ENCODE measurements at places on chromosomes 1 and 21.

DNA sequence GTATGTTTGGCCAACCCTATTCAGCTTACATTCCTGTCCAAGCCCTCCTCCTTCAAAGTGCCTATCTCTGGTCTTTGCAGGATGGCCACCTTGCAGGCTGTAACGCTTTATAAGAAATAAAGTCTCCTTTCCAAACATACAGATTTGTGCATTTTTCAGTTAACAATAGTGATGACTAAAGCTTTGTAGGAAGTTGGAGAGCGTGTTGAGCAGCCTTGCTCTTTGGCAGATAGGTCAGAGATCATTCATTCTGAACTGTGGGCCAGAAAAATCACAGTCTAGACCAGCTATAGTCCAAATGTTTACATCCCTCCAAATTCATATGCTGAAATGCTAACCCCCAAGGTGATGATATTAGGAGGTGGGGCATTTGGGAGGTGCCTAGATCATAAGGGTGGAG is 34.0 kb upstream of the FAM89A start:
- H3K27me3 ChIP-seq = no peaks in the 10 kb centered on the region
- H3K27ac ChIP-seq = no peak overlapping the region
- no peak for DNase-seq
- no peaks in the 10 kb centered on the region for H3K36me3 ChIP-seq
- H3K4me3 ChIP-seq = no peak overlapping the region

- H3K27ac ChIP-seq = no peak overlapping the region
- H3K27me3 ChIP-seq = no peaks in the 10 kb centered on the region
- H3K4me3 ChIP-seq = no peak overlapping the region
- H3K4me1 ChIP-seq = no peaks in the 10 kb centered on the region
- no peaks in the 10 kb centered on the region for H3K36me3 ChIP-seq
- no peak for DNase-seq
Observed at GRCh38 chr1:93506126-93506525, 58.2 kb downstream of the FNBP1L start.

DNA sequence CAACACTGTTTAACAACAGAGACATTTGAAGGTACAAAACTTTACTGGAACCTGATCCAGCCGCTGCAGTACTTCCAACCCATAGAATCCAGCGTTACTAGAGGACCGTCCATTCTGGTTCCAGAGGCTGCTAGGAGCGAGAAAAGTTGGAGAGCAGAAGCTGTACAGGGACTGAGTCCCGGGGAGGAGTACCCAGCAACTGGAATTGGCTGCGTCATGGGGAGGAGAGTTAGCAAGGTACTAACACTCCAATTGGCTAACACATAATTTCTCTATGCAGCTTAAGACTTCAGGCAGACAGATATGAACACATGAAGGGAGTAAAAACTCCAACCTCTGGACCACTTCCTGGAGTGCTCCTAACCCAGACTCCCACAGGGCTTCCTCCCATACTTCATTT is 2.1 kb upstream of the QSOX1 start:
- no peaks in the 10 kb centered on the region for H3K27me3 ChIP-seq
- H3K4me3 ChIP-seq = no peak overlapping the region
- no peak for DNase-seq
- peaks cover 20% of the 10 kb centered on the region for H3K4me1 ChIP-seq
- H3K36me3 ChIP-seq = no peaks in the 10 kb centered on the region

- no peak overlapping the region for H3K27ac ChIP-seq
- H3K4me1 ChIP-seq = no peaks in the 10 kb centered on the region
- no peak overlapping the region for H3K4me3 ChIP-seq
- DNase-seq = no peak
Observed at GRCh38 chr21:43754948-43755781, 20.9 kb downstream of the CSTB start.

DNA sequence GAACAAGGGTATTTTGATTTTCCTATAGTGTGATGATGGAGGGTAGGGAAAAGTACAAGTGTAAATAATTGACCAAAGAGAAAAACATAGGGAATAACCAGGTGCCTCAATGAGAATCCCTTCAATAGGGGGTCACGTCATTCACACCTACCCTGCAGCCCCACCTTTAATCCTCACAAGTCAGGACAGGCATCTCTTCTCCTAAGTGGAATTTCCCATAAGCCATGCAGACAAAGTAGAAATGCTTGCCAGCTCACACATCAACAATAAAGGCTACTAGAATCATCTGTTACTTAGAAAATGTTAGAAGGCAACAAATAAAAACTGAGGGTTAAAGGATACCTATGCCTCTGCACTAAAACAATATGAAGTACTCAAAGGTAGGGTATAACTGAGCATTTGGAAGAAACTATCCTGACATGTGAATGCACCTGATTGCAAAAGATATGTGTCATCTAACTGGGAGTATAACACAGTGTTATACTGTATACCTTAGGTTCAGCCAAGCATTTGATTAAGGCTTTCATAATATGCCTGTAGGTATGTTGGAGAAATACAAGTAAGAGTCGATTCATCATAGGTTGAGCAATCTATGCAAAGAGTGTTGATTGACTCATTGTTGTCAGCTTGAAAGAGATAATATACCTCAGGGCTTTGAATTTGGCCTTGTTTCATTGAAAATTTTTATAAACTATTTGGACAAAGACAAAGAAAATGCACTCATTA is 32.4 kb upstream of the ATP1A1 start:
- no peaks in the 10 kb centered on the region for H3K36me3 ChIP-seq
- no peak for DNase-seq
- H3K27me3 ChIP-seq = no peaks in the 10 kb centered on the region
- no peak overlapping the region for H3K4me3 ChIP-seq
- H3K27ac ChIP-seq = no peak overlapping the region

GRCh38 chr1:97759078-97759477 is 161.8 kb downstream of the DPYD start:
- no peak overlapping the region for H3K27ac ChIP-seq
- no peak for DNase-seq
- H3K36me3 ChIP-seq = no peaks in the 10 kb centered on the region
- H3K4me3 ChIP-seq = no peak overlapping the region

DNA sequence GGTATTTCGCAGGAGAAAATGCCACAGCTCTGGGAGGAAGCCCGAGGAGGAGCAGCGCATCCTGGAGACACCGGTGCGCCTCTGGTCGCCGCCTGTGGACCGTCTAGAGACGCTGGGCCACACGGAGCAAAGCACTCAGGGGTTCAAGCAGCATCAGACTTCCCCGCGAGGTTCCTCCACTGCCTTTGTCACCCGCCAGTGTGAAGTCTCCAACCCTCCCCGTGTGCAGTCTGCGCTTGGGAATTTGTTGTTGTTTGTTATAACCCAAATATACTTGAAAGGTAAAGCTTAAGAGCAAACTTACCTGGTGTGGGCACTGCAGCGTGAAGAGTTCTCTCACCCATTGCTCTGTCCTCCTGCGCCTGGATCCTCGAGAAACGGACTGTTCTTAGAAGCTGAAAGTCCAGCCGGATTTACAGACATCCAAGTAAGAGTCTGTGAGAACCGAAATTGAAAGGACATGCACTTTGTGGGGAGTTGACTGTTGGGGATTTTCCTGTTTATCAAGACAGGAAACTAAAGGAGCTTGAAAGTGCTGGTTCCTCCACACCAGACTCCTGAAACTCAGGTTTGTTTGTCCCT is at the start of gene GBP4:
Gene GBP4, minus strand, starts transcription at position 452 of the 582 bp plus-strand sequence. Its CDS starts 108 bp downstream, at position 344.
- DNase-seq = peak; percentile 40
- no peaks in the 10 kb centered on the region for H3K27me3 ChIP-seq
- H3K4me1 ChIP-seq = peaks cover 23% of the 10 kb centered on the region
- peak within 1 kb of the TSS; percentile 88 for H3K27ac ChIP-seq

- no peaks in the 10 kb centered on the region for H3K36me3 ChIP-seq
- no peaks in the 10 kb centered on the region for H3K27me3 ChIP-seq
- H3K4me1 ChIP-seq = no peaks in the 10 kb centered on the region
- no peak overlapping the region for H3K27ac ChIP-seq
Observed at GRCh38 chr21:29538115-29538514, 239.4 kb downstream of the BACH1 start.

GRCh38 chr1:5926686-5927435 is 65.4 kb downstream of the NPHP4 start:
- no peak overlapping the region for H3K27ac ChIP-seq
- H3K4me1 ChIP-seq = no peaks in the 10 kb centered on the region
- DNase-seq = no peak
- no peaks in the 10 kb centered on the region for H3K27me3 ChIP-seq
- no peaks in the 10 kb centered on the region for H3K36me3 ChIP-seq

DNA sequence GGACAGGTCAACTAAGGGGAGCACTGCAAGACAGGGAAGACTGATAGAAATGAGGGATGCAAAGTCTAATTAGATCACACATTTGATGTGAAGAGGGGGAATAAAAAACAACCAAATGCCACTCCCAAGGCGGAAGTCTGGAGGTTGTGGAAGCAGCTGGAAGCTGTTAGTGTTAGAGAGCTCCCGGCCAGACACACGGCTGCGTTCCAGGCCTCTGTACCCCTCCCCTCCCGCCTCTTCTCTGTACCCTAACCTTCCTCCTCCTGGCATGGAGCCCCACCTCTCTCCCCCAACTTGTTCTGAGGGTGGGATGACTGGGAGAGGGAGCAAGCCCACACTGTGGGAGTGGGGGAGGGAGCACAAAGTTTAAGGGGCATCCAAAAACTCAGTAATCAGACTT is 67.0 kb downstream of the PLEKHA6 start:
- H3K36me3 ChIP-seq = no peaks in the 10 kb centered on the region
- H3K4me1 ChIP-seq = peaks cover 18% of the 10 kb centered on the region
- no peaks in the 10 kb centered on the region for H3K27me3 ChIP-seq
- no peak for DNase-seq
- no peak overlapping the region for H3K4me3 ChIP-seq

- peaks cover 4% of the 10 kb centered on the region for H3K36me3 ChIP-seq
- no peak for DNase-seq
- no peaks in the 10 kb centered on the region for H3K27me3 ChIP-seq
Observed at GRCh38 chr1:203316626-203317093, 11.3 kb downstream of the BTG2 start.

GRCh38 chr1:100100202-100100601 is 32.5 kb downstream of the SASS6 start:
- H3K27ac ChIP-seq = no peak overlapping the region
- H3K4me3 ChIP-seq = no peak overlapping the region

DNA sequence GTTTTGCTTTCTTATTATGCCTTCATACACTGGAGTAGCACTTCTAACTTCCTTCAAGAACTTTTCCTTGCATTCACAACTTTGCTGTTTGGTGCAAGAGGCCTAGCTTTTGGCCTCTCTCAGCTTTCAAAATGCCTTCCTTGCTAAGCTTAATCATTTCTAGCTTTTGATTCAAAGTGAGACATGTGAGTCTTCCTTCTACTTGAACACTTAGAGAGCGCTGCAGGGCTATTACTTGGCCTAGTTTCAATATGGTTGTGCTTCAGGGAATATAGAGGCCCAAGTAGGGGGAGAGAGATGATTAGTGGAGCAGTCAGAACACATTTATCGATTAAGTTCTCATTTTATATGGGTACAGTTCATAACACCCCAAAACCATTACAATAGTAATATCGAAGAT is 12.4 kb downstream of the ANGEL2 start:
- no peak overlapping the region for H3K4me3 ChIP-seq
- no peaks in the 10 kb centered on the region for H3K27me3 ChIP-seq
- no peak for DNase-seq
- no peak overlapping the region for H3K27ac ChIP-seq
- peaks cover 51% of the 10 kb centered on the region for H3K36me3 ChIP-seq

DNA sequence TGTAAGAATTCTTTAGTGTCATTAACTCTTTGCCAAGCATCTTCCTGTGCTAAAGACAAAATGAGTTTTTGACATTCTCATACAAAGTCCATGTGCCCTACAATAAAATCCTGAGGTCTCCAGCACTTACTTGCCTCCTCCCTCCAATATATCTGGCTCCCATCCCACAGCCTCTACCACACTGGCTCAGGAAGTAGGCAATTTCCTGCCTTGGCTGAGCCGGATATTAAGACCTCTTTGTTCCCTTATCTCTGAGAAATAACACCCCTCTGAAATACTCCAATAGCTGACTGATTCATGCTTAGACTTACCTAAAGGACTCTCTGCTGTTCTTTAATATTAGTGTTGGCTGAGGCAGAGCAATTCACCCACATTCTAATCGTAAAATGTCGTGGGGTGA is 37.6 kb upstream of the GORAB start:
- no peaks in the 10 kb centered on the region for H3K36me3 ChIP-seq
- no peak overlapping the region for H3K27ac ChIP-seq
- DNase-seq = no peak
- H3K4me1 ChIP-seq = no peaks in the 10 kb centered on the region

DNA sequence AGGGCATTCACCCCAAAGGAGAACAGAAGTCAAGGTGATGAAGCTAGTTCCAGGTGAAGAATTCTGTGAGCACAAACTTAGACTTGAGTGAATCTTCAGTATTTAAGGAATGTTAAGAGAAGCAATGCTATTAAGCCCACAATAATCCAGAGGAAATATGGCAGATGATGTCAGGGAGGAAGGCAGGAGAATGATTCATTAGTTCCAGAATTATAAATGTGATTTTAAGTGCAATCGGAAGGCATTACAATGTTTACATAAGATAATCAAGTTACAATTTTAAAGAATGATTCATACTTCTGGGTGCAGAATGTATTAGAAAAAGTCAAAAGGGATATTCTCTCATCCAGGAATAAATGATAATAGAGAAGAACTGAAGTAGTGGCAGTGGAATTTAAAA is 545.2 kb upstream of the BRINP3 start:
- H3K4me3 ChIP-seq = no peak overlapping the region
- no peak overlapping the region for H3K27ac ChIP-seq
- no peaks in the 10 kb centered on the region for H3K27me3 ChIP-seq
- H3K36me3 ChIP-seq = no peaks in the 10 kb centered on the region
- no peak for DNase-seq
- H3K4me1 ChIP-seq = no peaks in the 10 kb centered on the region

- no peak for DNase-seq
- peak overlapping the region; percentile 22 for H3K27ac ChIP-seq
- peaks cover 8% of the 10 kb centered on the region for H3K4me1 ChIP-seq
- no peaks in the 10 kb centered on the region for H3K27me3 ChIP-seq
- H3K4me3 ChIP-seq = no peak overlapping the region
Observed at GRCh38 chr1:152479792-152480595, 30.6 kb upstream of the LCE5A start.

- no peak overlapping the region for H3K4me3 ChIP-seq
- no peaks in the 10 kb centered on the region for H3K36me3 ChIP-seq
- DNase-seq = no peak
Observed at GRCh38 chr1:232145768-232146167, 484.2 kb downstream of the SIPA1L2 start.

- H3K4me1 ChIP-seq = no peaks in the 10 kb centered on the region
- DNase-seq = no peak
- H3K4me3 ChIP-seq = no peak overlapping the region
- no peak overlapping the region for H3K27ac ChIP-seq
- H3K27me3 ChIP-seq = no peaks in the 10 kb centered on the region
Observed at GRCh38 chr1:147752511-147752910, 7.9 kb downstream of the GJA5 start.

DNA sequence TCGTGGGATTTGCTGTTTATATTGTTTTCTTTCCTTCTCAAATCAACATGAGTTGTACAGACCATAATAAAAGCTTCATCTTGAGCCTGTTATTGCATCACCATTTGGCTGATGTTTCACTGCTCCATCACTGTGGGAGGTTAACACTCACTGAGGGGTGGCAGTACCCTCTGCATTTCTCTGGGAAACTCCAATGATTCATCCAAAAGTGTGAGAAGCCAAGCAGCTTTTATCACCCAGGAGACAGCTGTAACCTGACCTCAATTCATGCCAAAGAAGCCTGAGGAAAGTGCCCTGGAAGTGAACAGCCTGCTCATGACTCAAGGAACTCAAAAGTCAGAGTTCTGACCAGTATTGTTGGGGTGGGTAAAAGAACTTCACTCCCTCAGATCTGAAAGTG is 84.1 kb downstream of the GPR88 start:
- H3K4me3 ChIP-seq = no peak overlapping the region
- no peaks in the 10 kb centered on the region for H3K27me3 ChIP-seq
- no peaks in the 10 kb centered on the region for H3K36me3 ChIP-seq
- DNase-seq = no peak
- H3K4me1 ChIP-seq = no peaks in the 10 kb centered on the region
- H3K27ac ChIP-seq = no peak overlapping the region

Measured in natural killer cell (primary cell).